ENCODE measurements at places on chromosomes 11 and 22.

DNA sequence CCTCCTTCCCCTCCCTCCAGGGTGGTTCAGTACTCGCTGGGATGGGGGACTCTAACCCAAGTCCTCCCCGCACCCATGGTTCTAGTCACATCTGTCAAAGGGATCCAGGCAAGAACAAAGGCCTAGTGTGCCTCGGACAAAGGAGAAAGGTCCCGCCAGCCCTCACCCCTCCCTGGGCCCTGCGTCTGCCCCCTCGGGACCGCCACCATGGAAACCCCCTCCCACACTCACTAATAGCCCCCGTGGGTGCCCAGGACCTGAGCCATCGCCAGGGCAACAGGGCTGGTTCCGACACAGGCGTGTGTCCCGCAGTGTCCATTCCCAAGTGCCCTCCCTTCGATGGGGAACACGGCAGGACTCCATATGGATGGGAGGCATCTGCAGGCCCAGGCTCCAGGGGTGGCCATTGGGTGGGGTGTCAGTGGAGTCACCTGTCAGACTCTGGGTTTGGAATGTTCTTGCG is 5.1 kb upstream of the CARNS1 start:
- DNase-seq, result no peak

GRCh38 chr22:46058091-46058420 is 81.1 kb upstream of the WNT7B start:
- peak; percentile 55 for DNase-seq

DNA sequence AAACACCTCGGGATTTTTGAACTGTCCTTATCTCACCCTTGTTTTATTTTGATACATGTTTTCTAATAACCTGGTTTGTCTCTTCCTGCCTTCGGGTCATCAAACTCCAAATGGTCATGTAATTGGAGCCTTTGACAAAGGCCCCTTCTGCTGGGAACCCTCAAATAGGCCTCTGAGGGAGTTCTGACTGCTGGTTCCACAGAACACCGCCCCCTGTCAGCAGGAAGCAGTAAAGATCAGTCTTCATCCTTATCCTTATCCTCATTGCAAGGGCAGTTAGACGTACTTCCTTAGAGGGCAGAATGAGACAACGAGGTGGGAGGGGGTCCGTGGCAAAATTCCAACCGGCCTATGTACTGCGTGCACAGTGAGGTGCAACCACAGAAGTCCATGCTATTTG is 12.1 kb downstream of the TRIM51 start:
- DNase-seq, result no peak

DNA sequence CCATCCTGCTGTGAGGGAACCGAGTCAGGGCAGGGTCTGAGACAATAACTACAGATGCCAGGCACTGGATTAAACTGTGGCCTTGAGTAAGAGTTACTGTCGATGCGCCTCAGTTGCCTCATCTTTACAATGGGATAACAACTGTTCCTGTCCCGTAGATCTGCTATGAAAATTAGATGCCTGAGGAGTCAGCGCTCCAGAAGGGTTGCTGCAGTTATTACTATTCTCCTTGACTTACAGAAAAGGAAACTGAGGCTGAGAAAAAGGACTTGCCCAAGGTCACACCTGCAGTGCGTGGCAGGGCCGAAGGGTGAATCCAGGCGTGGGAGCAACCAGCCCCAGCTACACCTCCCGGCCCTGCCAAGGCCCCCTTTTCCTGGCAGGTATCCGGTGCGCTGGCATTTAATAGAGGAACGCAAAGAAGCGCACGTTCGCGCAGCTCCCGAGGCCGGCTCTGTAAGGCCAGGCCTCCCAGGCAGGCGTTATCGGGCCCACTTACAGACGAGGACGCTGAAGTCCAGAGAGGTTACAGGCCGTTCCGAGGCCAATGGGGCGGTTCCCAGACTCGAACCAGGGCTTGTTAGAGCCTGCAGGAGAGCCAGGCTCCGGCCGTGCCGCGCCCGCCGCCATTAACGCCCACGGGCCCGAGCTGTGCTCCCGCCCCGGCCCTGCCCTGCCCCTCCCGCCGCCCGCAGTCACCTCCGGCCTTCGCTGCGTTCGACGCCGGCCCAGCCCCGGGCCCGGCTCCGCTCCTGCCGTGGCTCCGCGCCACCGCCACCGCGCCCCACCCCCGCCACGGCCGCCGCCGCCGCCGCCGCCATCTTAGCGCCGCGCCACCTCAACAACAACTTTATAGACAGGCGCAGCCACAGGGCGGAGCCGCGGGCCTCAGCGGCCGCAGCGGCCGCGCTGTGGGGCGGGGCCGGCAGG is at the start of gene C11orf68:
Gene C11orf68, minus strand, starts transcription at position 852 of the 930 bp plus-strand sequence. Its CDS starts 31 bp downstream, at position 821.
- DNase-seq, result no peak

DNA sequence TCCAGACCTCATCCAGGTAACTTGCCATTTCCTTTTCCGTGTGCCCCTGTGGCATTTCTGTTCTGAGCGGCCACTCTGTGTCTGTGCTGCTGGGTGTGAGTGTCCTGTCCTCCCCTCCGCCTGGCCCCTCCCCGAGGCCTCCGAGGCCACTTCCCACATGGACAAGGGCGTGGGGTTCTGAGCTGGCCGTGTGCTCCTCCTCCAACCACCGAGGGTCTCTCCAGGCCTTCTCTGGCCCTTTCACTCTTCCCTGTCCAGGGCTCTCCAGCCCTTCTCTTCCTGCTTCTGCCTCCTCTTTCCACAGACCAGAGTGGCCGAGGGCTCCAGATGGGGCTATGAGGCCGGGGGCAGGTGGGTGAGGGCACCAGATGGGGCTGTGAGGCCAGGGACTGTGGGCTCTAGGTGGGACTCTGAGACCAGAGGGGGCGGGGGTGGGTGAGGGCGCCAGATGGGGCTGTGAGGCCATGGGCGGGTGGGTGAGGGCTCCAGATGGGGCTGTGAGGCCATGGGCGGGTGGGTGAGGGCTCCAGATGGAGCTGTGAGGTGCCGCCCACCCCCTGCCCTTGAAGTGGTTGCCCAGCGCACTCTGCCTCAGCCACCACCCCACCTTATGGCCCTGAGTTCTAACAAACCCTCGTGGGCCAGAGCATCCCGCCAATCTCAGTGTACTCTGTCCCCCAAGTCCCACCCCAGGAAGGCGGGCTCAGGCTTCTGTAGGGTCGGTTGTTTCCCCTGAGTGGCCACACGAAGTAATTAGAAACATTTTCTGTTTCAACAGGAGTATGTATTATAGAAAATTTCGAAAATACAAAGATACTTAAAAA is 24.1 kb downstream of the PTDSS2 start:
- DNase-seq, result no peak

- no peak for DNase-seq
Observed at GRCh38 chr11:1696608-1697570, at the start of gene KRTAP5-6. Gene KRTAP5-6 (plus strand): TSS chr11:1697195. CDS start chr11:1697246, 51 bp downstream.

GRCh38 chr11:59575505-59575904 is 40.1 kb downstream of the OSBP start:
- DNase-seq, result no peak

DNA sequence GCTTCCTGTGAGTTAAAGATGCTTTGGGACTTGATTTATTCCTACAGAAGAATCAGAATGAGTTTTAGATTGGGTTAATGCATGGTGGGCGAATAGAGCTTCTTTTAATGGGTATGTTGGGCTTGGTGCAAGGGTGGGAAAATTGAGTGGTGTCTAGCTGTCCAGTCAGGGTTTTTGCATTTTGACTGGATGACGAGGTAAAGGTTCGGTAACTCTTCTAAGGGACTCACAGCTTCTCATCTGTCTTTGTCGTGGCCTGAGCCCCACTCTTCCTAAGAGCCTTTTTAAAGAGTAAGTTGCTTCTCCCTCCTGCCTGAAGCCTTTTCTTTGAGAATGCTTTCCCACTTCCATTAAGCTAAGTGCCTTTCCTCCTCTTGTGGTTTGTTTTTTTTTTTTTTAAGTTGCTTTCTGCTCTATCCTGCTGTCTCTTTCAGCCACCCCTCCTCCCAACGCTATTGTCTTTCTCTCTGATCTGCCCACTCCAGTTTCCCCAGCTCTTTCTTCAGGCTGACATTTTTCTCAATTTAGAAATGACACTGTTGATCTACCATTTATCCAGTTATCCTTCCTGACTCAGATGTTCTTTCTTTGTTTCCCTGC is 1.1 kb downstream of the DPF2 start:
- DNase-seq, result no peak

GRCh38 chr22:41201141-41201540 is 4.0 kb upstream of the L3MBTL2 start:
- no peak for DNase-seq
